ENCODE measurements at places on chromosomes 6 and 20. TPM values are rescaled to one million over a fixed set of nuclear protein-coding genes. Genes with fewer than 3 reads are reported as not detected.

- no peaks in the 10 kb centered on the region for H3K4me1 ChIP-seq
- no peaks in the 10 kb centered on the region for H3K36me3 ChIP-seq
- no peaks in the 10 kb centered on the region for H3K27me3 ChIP-seq
These were observed 78.0 kb downstream of the RWDD2A start for GRCh38 chr6:83270971-83271719.

GRCh38 chr20:34222208-34222607 is 19.0 kb upstream of the ASIP start:
- no peaks in the 10 kb centered on the region for H3K4me1 ChIP-seq
- H3K36me3 ChIP-seq = no peaks in the 10 kb centered on the region
- H3K27me3 ChIP-seq = no peaks in the 10 kb centered on the region
- no peak overlapping the region for H3K27ac ChIP-seq

DNA sequence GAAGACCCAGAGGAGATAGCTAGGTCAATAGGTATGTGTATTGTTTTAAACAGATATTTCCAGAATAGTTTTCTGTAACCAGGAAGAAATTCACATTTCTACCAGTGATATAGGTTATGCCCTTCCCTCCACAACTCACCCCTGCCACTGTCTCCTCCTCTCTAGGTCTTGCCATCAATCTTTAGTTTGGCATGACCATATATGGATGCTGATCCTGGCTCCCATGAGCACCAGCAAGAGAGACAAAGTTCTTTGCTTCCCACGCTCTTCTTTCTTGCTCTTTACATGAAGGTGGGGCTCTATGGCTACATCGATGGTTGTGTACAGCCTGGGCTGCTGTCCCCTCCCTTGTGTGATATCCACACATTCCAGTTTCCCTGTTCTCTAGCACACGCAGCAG is 459.4 kb upstream of the ID4 start:
- no peaks in the 10 kb centered on the region for H3K36me3 ChIP-seq
- no peak overlapping the region for H3K27ac ChIP-seq
- H3K4me3 ChIP-seq = no peak overlapping the region

GRCh38 chr6:16236631-16237199 is 1.7 kb upstream of the GMPR start:
- peaks cover 12% of the 10 kb centered on the region for H3K27me3 ChIP-seq
- no peaks in the 10 kb centered on the region for H3K36me3 ChIP-seq
- H3K27ac ChIP-seq = no peak overlapping the region
- no peak overlapping the region for H3K4me3 ChIP-seq
- no peak for DNase-seq
- H3K4me1 ChIP-seq = no peaks in the 10 kb centered on the region

- DNase-seq = no peak
- no peak overlapping the region for H3K4me3 ChIP-seq
- peaks cover 3% of the 10 kb centered on the region for H3K27me3 ChIP-seq
- no peaks in the 10 kb centered on the region for H3K4me1 ChIP-seq
- H3K36me3 ChIP-seq = no peaks in the 10 kb centered on the region
These were observed 28.4 kb upstream of the SAYSD1 start for GRCh38 chr6:39143238-39143930.

GRCh38 chr6:108798670-108799353 is 49.4 kb upstream of the ARMC2 start:
- H3K27me3 ChIP-seq = peaks cover 10% of the 10 kb centered on the region
- no peak overlapping the region for H3K27ac ChIP-seq
- no peak for DNase-seq
- H3K4me3 ChIP-seq = no peak overlapping the region
- 0 out of 2 replicates have a peak, but pooled peaks cover 2% of the 10 kb centered on the region for H3K4me1 ChIP-seq

- no peak for DNase-seq
- peak overlapping the region; percentile 61 for H3K27ac ChIP-seq
- H3K4me1 ChIP-seq = peaks cover 32% of the 10 kb centered on the region
- H3K27me3 ChIP-seq = no peaks in the 10 kb centered on the region
- H3K4me3 ChIP-seq = no peak overlapping the region
These were observed 12.8 kb downstream of the SNX14 start for GRCh38 chr6:85580878-85581267.

- no peak for DNase-seq
- H3K4me1 ChIP-seq = no peaks in the 10 kb centered on the region
- no peaks in the 10 kb centered on the region for H3K36me3 ChIP-seq
- no peaks in the 10 kb centered on the region for H3K27me3 ChIP-seq
- no peak overlapping the region for H3K4me3 ChIP-seq
These were observed 447.9 kb upstream of the FKBP1C start for GRCh38 chr6:62763125-62763912.

DNA sequence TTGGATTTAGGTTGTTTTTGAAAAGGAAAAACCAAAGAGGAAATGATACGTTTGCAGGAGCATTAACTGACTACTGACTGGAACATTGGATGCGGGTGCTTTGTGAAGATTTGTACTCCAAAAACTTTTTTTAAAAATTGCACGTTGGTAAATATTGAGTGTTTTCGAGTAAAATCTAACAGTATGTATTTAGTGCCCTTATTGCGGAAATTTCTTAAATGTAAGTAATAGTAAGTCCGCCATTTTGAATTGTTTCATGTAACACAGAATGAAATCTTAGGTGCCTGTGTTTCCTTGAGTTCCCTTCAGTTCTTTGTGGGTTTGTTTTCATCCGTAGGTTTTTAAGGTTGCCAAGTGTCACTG is 15.2 kb upstream of the LIN28B start:
- no peak overlapping the region for H3K4me3 ChIP-seq
- H3K36me3 ChIP-seq = no peaks in the 10 kb centered on the region
- DNase-seq = no peak
- H3K27me3 ChIP-seq = no peaks in the 10 kb centered on the region
- H3K4me1 ChIP-seq = no peaks in the 10 kb centered on the region

DNA sequence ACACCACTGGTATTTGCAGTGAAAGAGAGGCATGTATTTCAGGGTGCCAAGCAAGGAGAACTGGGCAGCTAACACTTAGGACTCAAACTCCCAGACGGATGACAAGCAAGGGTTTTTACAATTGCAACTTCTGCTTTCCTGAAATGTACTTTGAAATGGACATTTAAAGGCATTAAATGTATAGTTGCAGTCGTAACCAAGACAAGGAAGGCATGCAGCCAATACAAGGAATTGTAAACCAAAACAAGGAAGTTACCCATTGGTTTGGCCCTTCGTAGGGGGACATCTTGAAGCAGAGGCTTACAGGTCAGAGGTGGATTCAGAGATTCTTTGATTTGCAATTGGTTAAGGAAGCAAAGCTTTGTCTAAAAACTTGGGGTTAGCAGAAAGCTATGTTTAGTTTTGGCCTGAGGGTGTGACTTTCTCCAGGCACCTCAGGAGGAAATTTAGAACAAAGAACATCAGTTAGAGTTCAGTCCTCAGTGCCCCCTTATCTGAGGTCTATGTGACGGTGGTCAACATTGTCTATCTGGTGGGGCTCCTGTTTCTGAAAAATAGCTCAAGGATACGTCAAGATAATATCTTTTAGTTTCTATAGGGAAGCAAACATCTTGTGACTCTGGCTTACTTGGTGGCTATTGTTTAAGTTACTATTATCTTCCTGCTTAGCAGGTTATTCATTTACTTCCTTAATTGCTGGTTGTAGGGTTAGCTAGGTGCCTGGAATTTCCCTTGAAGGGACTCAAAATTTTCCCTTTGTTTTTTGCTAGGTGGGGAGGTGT is 266.0 kb downstream of the CD83 start:
- no peaks in the 10 kb centered on the region for H3K27me3 ChIP-seq
- H3K27ac ChIP-seq = no peak overlapping the region
- DNase-seq = no peak
- no peak overlapping the region for H3K4me3 ChIP-seq
- H3K36me3 ChIP-seq = no peaks in the 10 kb centered on the region
- H3K4me1 ChIP-seq = no peaks in the 10 kb centered on the region

- H3K4me3 ChIP-seq = no peak overlapping the region
- DNase-seq = no peak
- peaks cover 10% of the 10 kb centered on the region for H3K4me1 ChIP-seq
- H3K36me3 ChIP-seq = no peaks in the 10 kb centered on the region
- H3K27ac ChIP-seq = no peak overlapping the region
These were observed 7.9 kb downstream of the RING1 start for GRCh38 chr6:33216117-33216649.

GRCh38 chr6:46898006-46898405 is 23.7 kb downstream of the ADGRF5 start:
- H3K36me3 ChIP-seq = no peaks in the 10 kb centered on the region
- no peaks in the 10 kb centered on the region for H3K4me1 ChIP-seq
- H3K4me3 ChIP-seq = no peak overlapping the region

DNA sequence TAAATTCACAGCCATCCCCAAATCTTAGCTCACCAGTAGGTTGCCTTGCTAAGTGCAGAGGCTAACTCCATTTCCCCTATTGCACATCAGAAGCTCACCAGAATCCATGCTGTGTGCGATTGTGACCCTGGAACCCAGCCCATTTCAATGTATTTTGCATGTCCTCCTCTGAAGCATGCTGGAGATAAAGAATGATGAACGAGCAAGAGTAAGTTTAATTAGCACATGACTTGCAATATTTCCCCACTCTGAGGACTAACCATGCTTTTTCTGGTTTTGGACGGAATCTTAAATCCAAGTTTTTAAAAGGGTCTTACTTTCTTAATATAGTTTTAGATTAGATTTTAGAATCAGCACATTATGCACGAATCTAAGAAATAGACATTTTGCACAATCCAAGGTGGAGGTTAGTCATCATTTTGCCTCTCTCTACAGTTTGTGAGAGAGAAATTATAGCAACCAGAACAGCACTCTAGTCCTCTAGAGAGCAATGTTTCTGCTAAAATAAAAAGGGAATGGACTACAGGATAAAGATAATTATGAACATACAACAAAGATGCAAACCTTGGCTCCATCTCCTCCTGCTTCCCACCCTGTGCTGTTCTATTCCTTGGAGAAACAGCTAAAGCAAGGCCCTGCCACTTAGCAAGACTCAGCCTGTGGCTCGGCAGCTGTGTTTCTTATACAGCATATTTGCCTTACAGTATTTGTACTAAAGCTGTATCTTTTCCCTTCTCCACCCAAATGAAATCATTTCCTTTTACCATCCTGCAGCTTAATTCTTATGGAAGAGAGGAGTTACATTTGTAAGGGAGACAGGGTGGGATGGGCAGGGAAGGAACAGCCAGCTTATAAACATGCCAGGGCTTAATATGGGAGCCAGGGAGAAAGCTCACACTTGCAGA is 24.9 kb upstream of the LAMA4 start:
- H3K27me3 ChIP-seq = no peaks in the 10 kb centered on the region
- no peaks in the 10 kb centered on the region for H3K36me3 ChIP-seq
- H3K4me3 ChIP-seq = no peak overlapping the region
- no peaks in the 10 kb centered on the region for H3K4me1 ChIP-seq
- H3K27ac ChIP-seq = no peak overlapping the region

- no peaks in the 10 kb centered on the region for H3K4me1 ChIP-seq
- no peak overlapping the region for H3K4me3 ChIP-seq
- peaks cover 32% of the 10 kb centered on the region for H3K36me3 ChIP-seq
- DNase-seq = no peak
- H3K27me3 ChIP-seq = no peaks in the 10 kb centered on the region
These were observed 28.7 kb downstream of the TXNDC5 start for GRCh38 chr6:7881765-7882500.

GRCh38 chr20:52787216-52787615 is 184.9 kb upstream of the TSHZ2 start:
- no peaks in the 10 kb centered on the region for H3K36me3 ChIP-seq
- H3K27me3 ChIP-seq = no peaks in the 10 kb centered on the region
- no peaks in the 10 kb centered on the region for H3K4me1 ChIP-seq
- H3K4me3 ChIP-seq = no peak overlapping the region
- no peak for DNase-seq
- H3K27ac ChIP-seq = no peak overlapping the region

DNA sequence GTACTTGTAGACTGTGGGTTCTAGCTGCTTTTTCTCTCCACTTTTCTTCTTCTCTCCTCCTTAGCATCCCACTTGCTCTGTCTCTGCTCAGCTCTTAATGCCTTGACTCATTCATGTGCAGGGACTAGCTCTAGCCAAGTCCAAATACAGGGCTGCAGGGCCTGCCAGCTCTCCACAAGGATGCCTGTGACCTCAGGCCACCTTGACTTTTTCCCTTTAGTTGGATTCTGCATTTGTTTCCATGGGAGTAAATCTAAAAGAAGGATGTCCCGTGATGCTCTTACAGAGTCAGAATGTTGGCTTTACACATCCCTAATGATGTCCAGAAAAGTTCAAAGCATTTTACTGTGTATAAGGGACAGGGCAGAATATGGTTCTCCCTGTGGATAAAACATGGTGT is 101.8 kb upstream of the PREP start:
- no peaks in the 10 kb centered on the region for H3K36me3 ChIP-seq
- no peak overlapping the region for H3K27ac ChIP-seq
- no peak overlapping the region for H3K4me3 ChIP-seq

GRCh38 chr6:6582131-6582530 is 6.4 kb upstream of the LY86 start:
- H3K27me3 ChIP-seq = no peaks in the 10 kb centered on the region
- no peak for DNase-seq
- no peak overlapping the region for H3K27ac ChIP-seq

GRCh38 chr6:31906122-31906521 is 4.2 kb upstream of the ZBTB12 start:
- no peak overlapping the region for H3K4me3 ChIP-seq
- H3K27ac ChIP-seq = no peak overlapping the region
- DNase-seq = no peak
- no peaks in the 10 kb centered on the region for H3K36me3 ChIP-seq

DNA sequence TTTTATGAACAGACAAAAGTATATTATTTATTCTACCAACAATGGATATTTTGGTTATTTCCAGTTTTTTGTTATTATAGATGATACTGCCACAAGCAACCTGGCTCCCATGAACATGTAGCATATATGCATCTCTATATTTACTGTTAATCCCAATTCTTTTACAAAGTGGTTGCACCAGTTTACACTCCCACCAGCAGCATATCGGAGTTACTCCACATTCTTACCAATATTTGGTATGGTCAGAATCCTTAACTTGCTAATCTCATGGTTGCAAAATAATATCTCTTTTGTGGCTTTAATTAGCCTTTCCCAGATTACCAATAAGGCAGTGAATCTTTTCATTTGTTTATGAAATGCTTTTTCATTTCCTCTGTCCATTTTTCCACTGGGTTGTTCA is 137.6 kb upstream of the CDYL start:
- DNase-seq = no peak
- no peaks in the 10 kb centered on the region for H3K36me3 ChIP-seq
- H3K27me3 ChIP-seq = no peaks in the 10 kb centered on the region
- no peak overlapping the region for H3K4me3 ChIP-seq

DNA sequence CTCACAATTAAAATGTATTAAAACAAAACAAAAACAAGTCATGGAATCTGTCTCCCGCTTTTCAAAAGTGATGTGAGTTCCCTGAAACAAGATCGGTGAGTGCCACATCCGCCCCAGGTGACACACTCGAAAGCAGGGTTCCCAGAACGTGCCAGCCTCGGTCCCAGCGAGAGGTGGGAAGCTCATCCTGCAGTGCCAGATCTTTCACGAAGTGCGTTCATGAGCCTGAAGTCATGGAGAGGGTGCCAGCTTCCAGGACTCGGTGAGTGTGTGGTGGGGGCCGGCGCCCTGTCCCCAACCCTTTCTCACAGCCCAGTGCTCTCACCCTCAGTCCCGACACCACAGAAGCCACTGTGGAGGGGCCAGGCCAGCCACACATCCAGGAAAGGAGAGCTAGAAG is 127.4 kb downstream of the WDR27 start:
- no peak overlapping the region for H3K4me3 ChIP-seq
- no peaks in the 10 kb centered on the region for H3K27me3 ChIP-seq
- H3K4me1 ChIP-seq = peaks cover 5% of the 10 kb centered on the region
- DNase-seq = no peak

CLPSL2 gene
- total RNA-seq = 0.57 TPM

FOXQ1 gene
- total RNA-seq = 11.7 TPM

PRKN gene
- total RNA-seq = 0.46 TPM

SOBP gene
- 9.0 TPM for total RNA-seq

UFL1 gene
- total RNA-seq = 13.7 TPM

SAMD5 gene
- 0.23 TPM for total RNA-seq

LTA gene
- total RNA-seq = 0.72 TPM

DSP gene
- total RNA-seq = 20.1 TPM

Measured in Panc1 (cell line).